Fibroblast of the aortic adventitia (primary cell): ENCODE measurements at places on chromosomes 11 and 22. TPM values are rescaled to one million over a fixed set of nuclear protein-coding genes. Genes with fewer than 3 reads are reported as not detected.

Gene PYGM
- total RNA-seq = 0.63 and 1.7 TPM in 2 replicates

Gene SMIM38
- total RNA-seq = 0.09 and 0.33 TPM in 2 replicates

Gene ACAT1
- 81.7 and 85.9 TPM in 2 replicates for total RNA-seq

DNA sequence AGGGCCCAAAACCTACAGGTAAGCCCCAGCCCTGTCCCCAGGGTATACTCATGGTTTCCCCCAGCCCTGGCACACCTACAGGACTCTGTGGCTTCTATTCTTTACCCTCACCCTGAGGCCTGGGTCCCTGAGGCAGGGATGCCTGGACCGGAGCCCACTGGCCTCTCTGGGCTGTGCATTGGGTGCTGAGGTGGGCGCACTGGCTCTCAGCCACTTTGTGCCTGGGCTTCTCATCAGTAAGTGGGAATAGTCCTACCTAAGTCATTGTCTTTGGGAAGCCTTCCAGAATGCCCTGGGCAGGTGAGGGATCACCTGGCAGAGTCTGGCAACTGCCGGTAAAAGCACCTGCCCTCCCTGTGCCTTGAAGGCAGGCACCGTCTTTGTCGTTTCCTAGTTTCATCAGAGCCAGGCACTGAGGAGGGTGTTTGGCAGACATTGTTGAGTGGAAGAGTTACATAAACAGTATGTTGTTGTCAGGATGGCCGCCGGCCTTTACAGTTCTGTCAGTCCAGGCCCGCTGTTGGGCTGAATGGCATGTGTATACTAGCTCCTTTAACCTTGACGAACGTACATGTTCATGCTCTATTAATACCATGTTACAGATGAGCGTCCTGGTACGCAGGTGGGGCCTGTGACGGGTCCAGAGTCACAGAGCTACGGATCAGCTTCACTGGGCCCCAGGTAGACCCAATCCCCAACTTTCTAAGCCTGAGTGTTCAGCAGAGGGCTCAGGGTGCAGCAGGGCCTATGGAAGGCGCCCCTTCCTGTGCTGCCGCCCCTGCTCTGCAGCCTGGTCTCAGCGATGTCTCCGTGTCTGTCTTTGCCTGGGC, 23.0 kb downstream of the SHANK3 start:
- DNase-seq = no peak

GRCh38 chr11:57885298-57886050, 123.9 kb downstream of the CTNND1 start:
- peak; percentile 20 for DNase-seq

DNA sequence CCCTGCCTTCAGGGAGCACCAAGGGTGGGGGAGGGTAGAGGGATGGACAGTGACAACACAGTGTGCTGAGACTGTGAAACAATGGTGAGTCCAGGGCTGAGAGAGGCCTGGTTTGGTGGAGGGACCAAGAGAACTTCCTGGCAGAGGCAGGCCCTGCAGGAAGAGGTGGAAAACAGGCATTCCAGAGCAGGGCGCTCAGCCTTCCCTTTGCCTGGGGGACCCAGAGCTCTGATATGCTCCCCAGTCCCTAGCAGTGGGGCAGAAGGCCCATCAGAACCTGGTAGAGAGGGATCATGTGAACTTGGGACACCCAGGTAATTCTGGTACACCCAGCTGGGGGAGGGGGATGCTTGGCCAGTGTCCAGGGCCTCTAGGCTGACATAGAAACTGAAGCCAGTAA, 17.2 kb upstream of the UVRAG start:
- peak; percentile 22 for DNase-seq

DNA sequence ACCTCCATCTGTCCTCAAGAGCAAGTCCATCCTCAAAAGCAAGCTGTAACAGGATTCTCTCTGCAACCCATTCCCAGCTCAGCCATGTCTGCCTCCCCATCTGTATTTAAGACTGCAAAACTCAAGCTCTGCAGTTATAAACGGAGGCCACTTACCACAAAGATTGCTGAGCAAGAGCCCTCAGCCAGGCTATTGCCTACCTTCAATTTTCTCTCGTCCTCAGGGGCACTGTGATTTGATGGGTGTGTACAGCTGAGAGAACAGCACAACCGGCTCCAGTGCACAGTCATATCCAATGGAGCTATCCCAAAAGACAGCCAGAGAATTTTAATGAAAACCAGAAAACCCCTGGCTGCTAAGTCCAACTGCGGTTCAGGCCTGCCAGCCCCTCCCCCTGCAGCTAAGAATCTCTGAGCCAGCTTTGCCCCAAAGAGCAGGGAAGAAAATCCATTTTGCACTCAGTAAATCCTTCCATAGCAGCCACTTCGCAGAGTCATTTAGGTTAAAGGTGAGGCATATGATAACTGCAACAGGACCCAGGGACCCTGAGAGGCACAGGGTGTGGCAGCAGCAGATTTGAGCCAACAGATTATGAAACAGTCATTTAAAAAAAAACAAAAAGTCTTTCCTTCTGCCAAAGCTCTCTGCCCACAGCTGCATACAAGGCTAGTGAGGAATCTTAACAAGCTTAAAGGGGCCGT, 37.6 kb downstream of the RAB30 start:
- DNase-seq = peak; percentile 97

DNA sequence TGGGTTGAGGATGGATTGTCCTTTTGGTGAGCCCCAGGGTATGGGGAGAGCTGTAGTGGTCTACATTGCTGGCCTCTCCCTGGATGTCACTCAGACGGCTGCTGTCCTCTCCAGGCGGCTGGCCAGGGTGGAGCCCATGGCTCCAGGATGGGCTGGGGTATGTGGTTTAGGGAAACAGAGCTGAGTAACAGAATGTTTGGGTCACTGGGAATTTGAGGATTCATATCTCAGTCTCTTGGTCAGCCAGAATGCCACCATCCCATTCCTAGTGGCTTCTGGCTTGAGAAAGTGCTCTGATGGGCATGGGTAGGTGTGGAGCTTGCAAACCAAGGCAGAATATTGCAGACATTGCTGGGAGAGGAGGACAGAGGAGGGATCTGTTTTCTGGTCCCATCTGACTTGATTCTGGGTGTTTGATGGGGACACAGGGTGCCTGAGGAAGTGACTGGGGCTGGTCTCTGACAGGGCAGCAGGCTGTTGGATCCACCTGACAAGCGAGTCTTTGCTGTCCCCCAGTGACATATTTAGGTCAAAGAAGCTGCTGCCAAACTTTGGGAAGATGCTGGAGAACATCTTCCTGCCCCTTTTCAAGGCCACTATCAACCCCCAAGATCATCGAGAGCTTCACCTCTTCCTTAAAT, 41.4 kb downstream of the AMPD3 start:
- DNase-seq = no peak

GRCh38 chr22:46303347-46303965, 6.8 kb downstream of the GTSE1 start:
- DNase-seq = peak; percentile 43

GRCh38 chr11:40974186-40974795, 485.2 kb downstream of the LRRC4C start:
- DNase-seq = no peak

DNA sequence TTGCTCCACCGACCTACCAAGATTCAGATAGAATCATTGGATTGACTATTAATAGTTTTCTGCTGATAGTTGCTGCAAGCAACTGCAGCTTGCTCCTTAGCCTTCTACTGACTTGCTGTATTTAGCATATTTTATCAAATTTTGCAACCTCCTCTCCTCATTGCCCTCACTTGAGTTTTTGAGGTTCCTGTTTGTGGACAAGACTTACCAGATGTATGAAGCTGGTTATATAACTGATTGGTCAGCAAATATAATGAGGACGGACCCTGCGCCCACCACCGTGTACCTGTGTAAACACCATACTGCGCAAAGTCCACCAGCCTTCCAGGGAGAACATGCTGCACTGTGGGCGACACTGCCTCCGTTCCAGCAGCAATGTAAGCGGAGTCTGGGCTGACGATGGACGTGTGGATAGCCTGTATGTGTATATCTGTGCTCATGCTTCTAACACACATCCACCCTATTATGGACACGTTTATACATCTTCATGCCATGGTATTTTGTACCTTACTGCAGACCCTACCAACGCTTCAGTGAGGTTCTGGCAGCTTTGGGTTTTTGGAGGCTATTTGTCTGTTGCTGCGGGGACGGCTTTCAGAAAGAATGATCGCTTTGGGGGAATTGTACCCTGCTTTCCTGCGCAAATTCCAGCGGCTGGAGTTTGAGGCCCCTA, 1.5 kb upstream of the USP18 start:
- DNase-seq = no peak

GRCh38 chr11:13776134-13776815, 107.8 kb downstream of the FAR1 start:
- no peak for DNase-seq

DNA sequence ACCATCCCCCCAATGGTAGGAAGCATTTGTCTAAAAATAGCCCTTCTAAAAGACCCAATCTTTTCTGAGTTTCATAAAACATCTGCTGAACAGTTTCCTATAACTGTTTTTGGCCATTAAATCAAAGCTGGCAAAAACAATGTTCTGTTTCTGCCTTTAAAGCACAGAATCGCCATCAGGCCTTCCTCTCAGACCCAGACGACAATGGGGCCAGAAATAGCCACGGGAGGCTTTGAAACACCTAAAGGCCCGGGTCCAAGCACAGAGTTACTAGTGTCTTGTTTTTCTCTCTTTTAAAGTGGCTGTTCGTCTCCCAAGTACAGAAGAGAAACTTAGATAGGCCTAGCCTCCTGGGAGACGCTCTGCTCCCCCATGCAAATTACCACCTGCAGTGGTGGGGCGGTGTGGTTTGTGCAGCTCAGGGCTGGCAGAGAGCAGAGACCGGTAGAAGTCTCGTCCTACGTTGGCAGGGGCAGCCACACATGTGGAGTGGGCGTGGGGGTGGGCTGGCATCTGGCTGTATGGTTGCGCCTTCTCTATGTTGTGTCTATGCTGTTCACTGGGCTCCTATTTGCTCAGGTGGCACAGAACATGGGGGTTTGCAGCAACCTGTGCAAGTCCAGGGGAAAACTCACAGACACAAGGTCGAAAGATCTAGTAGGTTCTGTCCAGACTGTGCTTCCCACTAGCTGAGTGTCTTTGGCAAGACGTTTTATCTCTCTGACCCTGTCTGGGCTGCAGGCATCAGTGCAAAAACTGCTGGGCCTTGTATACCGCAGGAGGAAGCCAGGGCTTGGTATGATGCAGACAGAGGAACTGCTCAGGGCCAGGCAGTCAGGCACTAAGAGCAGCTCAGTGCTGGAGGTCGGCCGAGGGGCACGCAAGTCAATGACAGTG, 23.6 kb upstream of the ETS1 start:
- no peak for DNase-seq

DNA sequence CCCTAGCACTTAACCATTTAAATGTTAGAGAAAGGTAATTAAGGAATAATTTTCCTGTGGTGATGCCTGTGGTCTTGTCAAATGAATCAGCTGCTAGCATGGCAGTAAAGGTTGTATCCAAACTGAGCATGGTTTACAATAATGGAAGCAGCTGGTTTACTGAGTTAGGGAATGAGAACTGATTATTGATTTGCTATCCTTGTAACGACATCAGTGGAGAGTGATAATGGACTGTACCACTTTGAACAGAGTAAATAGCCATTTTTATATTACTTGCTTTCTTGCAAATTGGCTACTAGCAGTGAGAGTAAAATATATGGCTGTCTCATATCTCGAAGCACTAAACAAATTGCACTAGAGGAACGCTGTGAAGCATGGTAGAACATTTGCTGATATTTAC, 589.0 kb upstream of the ANO5 start:
- no peak for DNase-seq

DNA sequence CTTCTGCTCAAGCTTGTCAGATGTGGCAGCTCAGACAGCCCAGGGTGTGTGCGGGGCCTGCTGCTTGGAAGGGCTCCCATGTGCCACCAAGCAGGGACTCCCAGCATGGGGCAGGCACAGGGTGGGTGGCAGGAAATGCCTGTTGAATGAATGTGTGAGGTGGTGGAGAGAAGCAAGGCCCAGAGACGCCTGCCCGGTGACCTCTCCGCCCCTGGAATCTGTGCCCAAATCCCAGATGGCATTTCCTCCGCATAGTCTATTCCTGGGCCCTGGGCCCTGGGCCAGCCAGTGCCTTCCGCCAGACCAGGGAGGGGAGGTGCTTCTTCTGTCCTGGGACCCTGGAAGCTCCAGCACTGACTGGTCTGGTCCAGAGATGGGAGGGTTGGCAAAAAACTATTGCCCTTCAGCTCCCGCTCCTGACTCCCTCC, 3.7 kb downstream of the CST6 start:
- peak; percentile 43 for DNase-seq

- no peak for DNase-seq
These were observed 924 bp downstream of the C11orf65 start for GRCh38 chr11:108466405-108466804.

DNA sequence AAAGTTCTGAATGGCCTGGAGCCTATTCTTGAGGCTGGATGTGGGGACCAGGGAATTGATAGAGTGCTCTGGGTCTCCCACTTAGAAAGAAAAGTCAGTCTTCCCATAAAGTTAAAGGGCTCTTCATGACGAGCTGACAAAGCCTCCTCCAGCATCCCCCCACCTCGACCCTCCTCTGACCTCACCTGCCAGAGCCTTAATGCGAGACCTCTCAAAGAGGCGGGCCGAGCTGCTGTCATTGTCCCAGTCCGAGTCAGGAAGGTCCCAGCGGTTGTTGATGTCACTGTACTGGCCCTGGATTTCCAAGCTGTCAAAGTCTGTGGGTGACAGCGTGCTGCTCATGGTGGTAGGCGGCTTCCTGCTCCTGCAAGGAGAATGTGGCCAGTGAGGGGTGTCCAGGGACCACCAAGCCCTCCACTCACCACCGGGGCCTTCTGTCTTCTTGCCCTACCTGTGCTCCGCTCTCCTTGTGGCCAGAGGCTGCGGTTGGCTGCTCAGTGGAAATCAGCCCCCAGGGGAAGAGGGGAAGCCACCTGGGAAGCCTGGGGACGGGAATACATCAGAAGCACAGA, 8.0 kb downstream of the SPTBN2 start:
- DNase-seq = no peak

GRCh38 chr22:29742326-29742725, 22.5 kb downstream of the CABP7 start:
- no peak for DNase-seq
